Smooth muscle cell of the pulmonary artery (primary cell): ENCODE measurements at places on chromosomes 7 and 10. TPM values are rescaled to one million over a fixed set of nuclear protein-coding genes. Genes with fewer than 3 reads are reported as not detected.

The VPS37D gene
- total RNA-seq: 4.1 and 5.7 TPM in 2 replicates

The PLPP4 gene
- 1.2 and 4.3 TPM in 2 replicates for total RNA-seq

The SLC18A3 gene
- not detected in 2 replicates for total RNA-seq

The IL6 gene
- total RNA-seq: 62.2 and 108 TPM in 2 replicates

The SLC26A3 gene
- not detected in 2 replicates for total RNA-seq
